ENCODE measurements at places on chromosomes 6 and 20.

DNA sequence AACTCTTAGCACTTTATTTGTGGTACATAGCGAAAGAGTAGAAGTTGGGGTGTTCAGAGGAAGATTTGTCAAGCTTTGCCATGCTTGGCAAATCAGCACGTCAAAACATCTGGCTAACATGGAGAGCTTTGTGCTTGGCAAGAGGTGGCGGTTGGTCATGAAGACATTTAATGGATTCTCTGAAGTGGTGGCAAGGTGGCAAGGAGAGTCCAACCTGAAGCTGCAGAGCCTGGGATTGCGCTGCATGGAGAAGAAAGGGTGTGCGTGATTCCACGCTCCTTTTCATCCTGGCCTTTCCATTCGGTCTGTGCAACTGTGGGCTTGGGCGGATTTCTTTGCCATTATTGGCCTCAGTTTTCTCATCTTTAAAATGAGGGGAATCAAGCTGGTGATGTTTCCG lies 3.1 kb downstream of the PYGB start:
- no peak for DNase-seq

DNA sequence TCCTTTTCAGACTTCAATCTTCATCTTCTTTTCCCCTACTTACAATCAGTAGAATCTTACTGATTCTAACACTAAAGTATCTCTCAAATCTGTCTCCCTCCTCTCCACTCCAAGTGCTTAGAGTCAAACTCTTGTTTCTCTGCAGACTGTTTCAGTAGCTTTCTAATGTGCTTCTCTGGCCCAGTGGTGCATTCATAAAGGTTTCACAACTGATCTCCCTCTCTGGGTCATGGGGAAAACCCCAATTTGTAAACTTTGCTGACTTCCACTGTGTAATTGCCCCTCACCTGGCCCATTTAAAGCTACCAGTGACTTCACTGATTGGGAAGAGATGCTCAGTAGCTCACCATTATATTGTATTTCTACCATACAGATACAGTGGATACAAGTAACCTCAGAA lies 183.6 kb downstream of the FAXC start:
- no peak for DNase-seq

- no peak for DNase-seq
These were observed 294.4 kb upstream of the PLN start for GRCh38 chr6:118253741-118254140.

DNA sequence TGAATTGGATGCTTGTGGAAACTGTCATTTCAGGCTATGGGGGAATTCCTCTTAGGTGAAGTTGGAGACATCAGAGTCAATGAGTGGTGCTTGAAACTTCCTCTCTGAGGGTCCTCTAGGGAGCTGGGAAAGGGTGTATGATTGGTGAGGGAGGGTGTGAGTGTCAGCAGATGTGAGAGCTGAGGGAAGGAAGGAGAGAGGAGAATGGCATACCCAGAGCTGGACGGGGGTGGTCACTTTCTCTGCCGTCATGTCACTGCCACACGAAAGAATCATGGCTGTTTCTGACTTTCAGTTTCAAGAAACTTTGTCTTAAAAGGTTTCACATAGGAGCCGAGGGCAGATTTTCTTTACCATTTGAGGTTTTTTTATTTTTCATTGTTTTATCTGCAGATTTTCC lies 50.3 kb downstream of the DEK start:
- no peak for DNase-seq

DNA sequence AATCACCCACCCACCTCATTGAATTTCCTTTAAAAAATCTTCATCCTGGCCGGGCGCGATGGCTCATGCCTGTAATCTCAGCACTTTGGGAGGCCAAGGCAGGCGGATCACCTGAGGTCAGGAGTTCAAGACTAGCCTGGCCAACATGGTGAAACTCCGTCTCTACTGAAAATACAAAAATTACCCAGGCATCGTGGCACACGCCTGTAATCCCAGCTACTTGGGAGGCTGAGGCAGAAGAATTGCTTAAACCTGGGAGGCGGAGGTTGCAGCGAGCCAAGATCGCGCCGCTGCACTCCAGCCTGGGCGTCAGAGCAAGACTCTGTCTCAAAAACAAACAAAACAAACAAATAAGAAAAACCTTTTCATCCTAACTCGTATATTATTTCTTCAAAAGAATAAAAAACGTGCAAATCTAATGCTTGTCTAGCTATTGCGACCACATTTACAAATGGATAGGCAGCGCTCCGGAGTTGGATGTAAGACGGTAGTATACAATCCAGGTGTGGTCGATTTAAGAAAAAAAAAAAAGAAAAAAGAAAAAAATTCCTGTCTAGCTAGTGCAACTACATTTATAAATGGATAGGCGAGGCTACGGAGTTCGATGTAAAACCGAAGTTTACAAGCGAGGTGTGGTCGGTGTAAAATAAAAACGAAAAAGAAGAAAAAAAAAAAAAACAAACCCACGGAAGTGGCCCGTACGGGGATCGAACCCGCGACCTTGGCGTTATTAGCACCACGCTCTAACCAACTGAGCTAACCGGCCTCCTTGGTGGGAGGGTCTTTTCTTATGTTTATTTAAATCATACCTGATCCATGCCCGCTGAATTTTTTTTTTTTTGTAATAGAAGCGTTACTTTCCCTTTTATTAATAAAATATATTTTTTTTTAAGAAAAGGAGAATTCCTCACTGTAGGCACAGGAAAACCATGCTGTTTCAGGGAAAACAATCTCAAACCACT lies 70.7 kb upstream of the PRSS16 start:
- DNase-seq, result peak; percentile 76

GRCh38 chr6:149209871-149210775 lies 107.4 kb upstream of the TAB2 start:
- DNase-seq, result no peak

DNA sequence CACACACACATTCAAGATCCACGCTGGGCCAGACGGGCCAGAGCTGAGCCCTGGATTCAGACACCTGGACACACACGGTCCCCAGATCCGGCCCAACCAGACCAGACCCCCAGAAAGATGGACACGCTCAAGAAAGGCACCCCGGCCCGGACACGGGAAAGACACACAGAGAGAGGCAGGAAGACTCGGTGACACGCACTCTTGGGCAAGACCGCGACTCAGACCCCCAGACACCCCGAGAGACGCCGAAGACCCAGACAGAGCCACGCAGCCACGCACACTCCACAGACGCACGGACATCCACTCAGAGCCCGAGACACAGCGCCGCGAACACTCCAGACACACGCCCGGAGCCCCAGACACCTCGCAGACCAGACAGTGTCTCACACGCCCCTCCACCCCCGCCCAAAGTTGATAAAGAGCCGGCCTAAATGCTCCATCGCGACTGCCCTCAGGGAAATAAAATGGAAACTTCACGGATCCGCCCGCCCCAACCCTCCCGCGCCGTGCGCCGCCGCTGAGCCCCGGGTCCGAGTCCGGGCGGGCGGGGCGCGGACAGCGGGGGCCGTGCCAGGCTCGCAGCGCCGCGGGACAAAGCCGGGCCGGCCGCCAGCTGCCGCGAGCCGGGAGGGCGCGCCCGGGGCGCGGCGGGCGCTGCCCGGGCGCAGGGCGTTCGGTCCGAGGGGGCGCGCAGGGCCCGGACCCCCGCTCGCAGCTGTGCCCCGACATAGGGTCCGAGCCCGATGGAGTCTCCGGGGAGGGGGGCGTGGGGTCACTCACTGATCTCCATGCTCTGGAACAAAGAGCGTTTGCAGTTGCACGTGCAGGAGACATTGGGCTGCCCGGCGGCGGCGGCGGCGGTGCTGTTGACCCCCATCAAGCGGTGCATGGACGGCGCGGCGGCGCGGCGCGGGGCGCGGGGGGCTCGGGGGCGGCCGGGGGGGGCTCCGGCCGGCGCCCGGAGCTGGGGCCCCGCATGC lies 831 bp downstream of the PMEPA1 start:
- peak; percentile 70 for DNase-seq

DNA sequence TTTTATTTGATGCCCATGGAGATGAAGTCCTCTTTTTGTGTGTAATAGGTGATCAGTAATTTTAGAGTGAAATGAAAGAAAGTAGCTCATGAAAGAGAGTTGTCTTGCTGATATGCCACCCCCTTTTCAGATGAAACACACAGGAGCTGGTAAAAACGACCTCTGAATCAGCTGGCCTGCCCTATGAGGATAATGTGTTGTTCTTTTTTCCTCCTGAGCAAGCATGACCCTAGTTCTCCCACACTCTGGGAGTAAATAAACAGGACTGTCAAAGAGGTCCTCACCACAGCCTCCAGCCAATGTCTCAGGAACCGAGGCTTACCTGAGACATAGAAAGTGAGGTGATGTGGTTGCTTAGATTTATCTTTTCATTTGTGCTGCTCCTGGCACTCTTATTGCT lies 29.5 kb downstream of the GPX5 start:
- DNase-seq, result no peak

- no peak for DNase-seq
These were observed 60.0 kb upstream of the ZNF831 start for GRCh38 chr20:59103573-59103972.

DNA sequence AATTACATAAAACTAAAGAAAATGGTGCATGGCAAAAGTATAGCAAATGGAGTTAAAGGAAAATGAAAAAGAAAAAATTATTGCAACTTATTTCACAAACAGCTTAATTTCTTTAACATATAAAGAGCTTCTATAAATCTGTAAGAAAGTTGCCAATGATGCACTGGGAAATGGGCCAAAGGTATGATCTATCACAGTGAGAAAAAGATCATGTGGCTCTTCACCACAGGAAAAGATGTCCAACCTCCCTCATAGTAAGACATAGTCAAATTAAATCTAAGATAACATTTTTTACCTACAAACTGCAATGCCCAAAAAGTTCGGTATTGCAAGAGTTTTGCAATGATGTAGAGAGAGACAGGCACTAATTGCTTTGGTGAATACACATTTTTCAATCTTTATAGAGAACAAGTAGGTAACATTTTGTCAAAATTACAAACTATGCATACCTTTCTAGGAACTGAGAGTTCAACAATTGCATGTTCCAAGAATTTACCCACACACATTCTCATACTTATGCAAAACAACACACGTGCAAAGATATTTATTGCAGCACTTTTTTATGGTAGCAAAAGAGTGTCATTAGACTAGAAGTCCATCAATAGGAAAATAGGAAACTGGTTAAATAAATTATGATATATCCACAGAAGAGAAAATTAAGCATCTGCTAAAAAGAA lies 372.6 kb downstream of the QKI start:
- no peak for DNase-seq

GRCh38 chr6:85429346-85429745 lies 20.5 kb upstream of the NT5E start:
- no peak for DNase-seq

- no peak for DNase-seq
These were observed 165.2 kb downstream of the BCAS1 start for GRCh38 chr20:53905019-53905819.

DNA sequence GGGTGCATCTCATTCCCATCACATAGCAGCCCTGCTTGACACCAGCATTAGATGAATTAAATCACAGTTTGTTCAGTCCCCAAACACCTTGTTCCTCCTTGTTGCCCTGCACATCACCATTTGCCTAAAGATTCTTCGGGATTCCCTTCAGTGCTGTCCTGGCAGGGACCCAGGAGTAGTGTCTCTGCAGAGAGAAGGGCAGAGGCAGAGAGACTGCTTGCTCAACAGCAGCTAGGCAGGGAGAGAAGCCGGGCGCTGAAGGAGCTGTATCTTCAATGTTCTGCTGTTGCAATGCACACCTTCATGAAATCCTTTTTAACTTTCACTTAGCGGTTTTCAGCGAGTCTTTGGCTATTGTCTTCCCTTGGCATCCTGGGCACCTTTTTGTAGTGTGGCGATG lies 362.9 kb downstream of the FARS2 start:
- DNase-seq, result no peak

DNA sequence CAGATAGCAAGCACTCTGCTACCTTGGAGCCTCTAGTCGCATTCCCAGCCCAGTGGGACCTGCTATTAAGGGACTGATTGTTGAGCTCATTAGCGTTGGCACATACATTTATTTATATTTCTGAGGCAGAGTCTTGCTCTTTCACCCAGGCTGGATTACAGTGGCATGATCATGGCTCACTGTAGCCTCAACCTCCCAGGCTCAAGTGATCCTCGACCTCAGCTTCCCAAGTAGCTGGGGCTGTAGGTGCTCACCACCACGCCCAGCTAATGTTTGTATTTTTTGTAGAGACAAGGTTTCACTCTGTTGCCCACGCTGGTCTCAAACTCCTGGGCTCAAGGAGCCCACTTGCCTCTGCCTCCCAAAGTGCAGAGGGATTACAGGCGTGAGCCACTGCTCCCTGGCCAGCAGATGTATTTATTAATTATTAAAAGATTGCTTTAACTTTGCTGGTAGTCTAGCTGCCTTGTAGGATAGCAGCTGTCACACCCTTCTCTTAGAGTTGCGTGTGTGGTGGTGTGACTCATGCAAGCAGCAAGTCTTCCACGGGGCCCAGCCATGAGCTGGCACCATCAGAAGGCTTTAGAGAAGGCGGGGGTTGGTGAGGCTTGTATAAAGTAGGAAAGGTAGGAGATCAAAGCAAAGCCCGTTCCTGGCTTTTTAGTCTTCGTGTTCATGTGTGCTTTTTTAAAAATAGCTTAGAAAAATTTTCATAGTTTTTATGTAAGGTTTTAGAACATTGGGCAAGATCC lies 16.5 kb downstream of the ACTR5 start:
- DNase-seq, result no peak

DNA sequence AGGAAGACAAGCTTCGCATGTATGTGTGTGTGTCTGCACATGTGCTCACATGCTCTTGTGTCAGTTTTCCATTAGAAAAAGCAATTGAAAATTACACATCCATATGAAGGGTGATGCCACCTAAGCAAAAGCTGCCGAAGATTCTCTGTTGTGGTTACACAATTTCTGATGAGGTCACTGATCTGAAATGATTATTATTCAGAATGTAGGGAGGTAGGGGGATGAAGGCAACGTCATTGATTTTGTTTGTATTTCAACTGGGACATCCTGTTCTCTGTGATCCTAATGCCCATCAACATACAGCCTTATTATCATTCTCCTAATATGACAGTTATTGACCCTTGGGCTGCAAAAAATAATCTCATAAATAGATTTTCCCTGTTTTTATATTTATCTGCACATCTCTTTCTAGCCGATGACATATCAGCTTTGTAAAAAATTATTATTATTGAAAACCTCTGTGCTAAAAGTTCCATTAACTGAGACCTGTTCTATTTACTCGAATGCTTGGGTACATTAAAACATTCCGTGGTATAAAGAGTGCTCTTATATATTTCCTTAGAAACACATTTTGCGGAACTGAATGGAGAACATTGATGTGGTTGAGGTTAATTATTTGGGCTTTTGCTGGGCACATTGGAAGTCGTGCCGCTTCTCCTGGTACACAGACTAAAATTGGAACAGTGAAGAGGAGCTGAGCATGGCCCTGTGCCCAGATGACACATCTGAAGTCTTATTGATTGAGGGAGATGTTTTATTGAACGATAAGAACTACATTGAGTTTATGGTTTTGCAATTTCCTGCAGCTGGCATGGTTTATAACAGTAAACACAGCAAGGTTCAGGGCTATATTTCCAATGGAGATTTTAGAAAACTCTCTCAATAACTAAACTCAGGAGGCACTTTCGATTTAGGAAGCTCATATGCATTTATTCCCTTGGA lies 51.3 kb downstream of the ZNF831 start:
- no peak for DNase-seq

Data from right forelimb (tissue), 1 donor.